ENCODE measurements at places on chromosomes 7 and 10. TPM values are rescaled to one million over a fixed set of nuclear protein-coding genes. Genes with fewer than 3 reads are reported as not detected.
A peak's percentile ranks its signal among the peaks of the same experiment; 100 is the strongest.

DNA sequence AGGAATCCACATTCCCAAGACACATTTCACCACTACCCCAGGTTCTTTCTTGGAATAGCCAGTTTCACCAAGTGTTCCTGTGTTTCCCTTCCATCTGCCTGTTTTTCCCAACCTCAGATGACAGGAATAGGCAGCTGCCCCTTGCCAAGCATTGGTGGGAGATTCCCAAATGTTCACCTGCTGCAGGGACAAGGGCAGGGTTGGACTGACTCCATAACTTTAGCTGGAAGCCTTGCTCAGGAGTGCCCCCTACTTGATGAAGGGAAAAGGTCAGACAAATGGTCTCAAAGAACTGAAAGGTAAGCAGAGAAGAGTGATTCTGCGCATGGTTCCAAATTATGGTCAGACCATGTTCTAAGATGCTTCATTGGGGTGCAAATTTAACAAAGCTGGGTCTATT is 45.1 kb upstream of the LYZL1 start:
- no peaks in the 10 kb centered on the region for H3K4me1 ChIP-seq
- H3K36me3 ChIP-seq, result no peaks in the 10 kb centered on the region
- H3K27ac ChIP-seq, result no peak overlapping the region
- DNase-seq, result no peak
- H3K4me3 ChIP-seq, result no peak overlapping the region
- no peaks in the 10 kb centered on the region for H3K27me3 ChIP-seq

GRCh38 chr7:55022002-55022985 is 3.5 kb downstream of the EGFR start:
- no peak for DNase-seq
- H3K27ac ChIP-seq, result peak overlapping the region; percentile 86
- H3K4me1 ChIP-seq, result no peaks in the 10 kb centered on the region
- no peaks in the 10 kb centered on the region for H3K36me3 ChIP-seq
- H3K4me3 ChIP-seq, result peak overlapping the region; percentile 19

GRCh38 chr10:30270247-30270646 is 78.8 kb downstream of the MTPAP start:
- no peaks in the 10 kb centered on the region for H3K4me1 ChIP-seq
- H3K27ac ChIP-seq, result no peak overlapping the region
- DNase-seq, result no peak
- no peak overlapping the region for H3K4me3 ChIP-seq
- no peaks in the 10 kb centered on the region for H3K36me3 ChIP-seq

The RAB11FIP2 gene
- 21.3 TPM for total RNA-seq

DNA sequence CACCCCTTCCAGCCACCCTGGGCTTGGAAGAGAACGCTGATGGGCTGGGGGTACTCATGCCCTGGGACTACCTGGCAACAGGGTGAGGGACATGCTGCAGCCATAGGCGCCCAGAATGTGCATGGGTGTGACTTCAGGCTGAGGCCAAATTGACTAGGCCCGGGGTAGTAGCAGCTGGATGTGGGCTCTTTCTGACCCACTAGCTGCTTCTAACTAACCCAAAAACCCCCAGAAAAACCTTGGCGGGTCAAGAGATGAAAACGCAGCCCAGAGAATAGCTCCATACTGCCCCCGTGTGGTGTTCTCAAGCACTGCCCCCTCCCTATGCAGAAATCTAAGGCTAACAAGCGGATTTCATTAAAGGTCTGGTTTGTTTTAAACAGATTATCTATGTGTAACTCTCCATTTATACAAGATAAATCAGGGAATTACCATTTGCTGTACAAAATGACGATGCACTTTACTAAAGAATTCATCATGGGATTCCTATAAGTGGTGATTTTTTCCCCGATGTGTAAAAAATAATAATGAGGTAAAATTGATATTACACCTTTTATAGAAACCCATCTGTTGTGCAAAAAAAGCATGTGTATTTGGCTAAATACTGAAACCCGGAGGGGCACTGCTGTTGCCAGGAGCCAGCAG is 4.2 kb downstream of the SMARCD3 start:
- H3K27me3 ChIP-seq, result no peaks in the 10 kb centered on the region
- peak; percentile 63 for DNase-seq
- H3K4me3 ChIP-seq, result no peak overlapping the region
- H3K27ac ChIP-seq, result no peak overlapping the region

The COBL gene
- 6.3 TPM for total RNA-seq

GRCh38 chr7:73565675-73566340 is 8.3 kb upstream of the BCL7B start:
- H3K4me1 ChIP-seq, result no peaks in the 10 kb centered on the region
- DNase-seq, result no peak
- H3K4me3 ChIP-seq, result no peak overlapping the region
- H3K27me3 ChIP-seq, result no peaks in the 10 kb centered on the region
- peaks cover 5% of the 10 kb centered on the region for H3K36me3 ChIP-seq

DNA sequence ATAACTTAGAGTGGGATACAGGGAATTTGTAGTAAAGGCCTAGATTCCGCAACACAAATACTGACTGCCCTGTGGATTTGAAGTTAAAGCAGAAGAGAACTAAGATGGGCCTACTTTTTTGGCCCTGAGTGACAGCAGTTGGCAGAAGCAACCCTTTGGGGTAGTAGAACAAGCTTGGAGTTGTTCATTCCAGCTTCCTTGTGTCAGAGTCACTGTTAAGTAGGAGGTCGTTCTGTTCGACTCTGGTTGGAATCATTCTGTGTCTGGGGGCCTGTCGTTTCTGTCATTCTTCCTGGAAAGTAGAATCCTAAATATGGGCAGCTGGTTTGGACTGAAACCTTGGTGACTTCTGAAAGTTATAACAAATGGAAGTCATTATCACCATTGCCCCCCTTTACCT is 865.9 kb downstream of the LRMDA start:
- H3K4me3 ChIP-seq, result no peak overlapping the region
- DNase-seq, result no peak
- H3K4me1 ChIP-seq, result peaks cover 3% of the 10 kb centered on the region
- H3K27ac ChIP-seq, result no peak overlapping the region
- H3K27me3 ChIP-seq, result no peaks in the 10 kb centered on the region

The CHST12 gene
- 21.0 TPM for total RNA-seq

GRCh38 chr7:117270371-117270770 is 52.5 kb downstream of the WNT2 start:
- H3K36me3 ChIP-seq, result no peaks in the 10 kb centered on the region
- no peaks in the 10 kb centered on the region for H3K4me1 ChIP-seq
- H3K27ac ChIP-seq, result no peak overlapping the region
- no peaks in the 10 kb centered on the region for H3K27me3 ChIP-seq
- H3K4me3 ChIP-seq, result no peak overlapping the region

The DNAJC12 gene
- total RNA-seq, result 2.0 TPM

DNA sequence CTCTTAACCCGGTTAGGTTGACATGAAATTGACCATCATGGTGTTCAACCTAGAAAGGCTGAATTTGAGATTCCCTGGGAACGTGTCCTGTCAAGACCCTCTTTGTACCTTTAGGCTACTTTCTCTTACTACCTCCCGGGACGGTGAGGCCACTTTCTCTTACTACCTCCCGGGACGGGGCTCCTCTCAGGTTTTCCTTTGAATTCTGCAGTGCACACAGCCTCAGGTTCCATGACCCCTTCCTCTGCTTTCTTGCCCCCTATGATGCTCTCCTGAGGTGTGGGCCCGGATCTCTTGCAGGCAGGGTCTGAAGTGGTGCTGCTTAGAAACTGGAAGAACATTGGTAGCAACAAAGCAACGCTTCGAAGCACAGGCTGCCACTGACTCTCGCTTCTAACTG is 155.3 kb downstream of the CAMK1D start:
- no peaks in the 10 kb centered on the region for H3K27me3 ChIP-seq
- no peak overlapping the region for H3K4me3 ChIP-seq
- no peak overlapping the region for H3K27ac ChIP-seq
- DNase-seq, result no peak
- H3K4me1 ChIP-seq, result peaks cover 10% of the 10 kb centered on the region
- no peaks in the 10 kb centered on the region for H3K36me3 ChIP-seq

- H3K27me3 ChIP-seq, result no peaks in the 10 kb centered on the region
- H3K4me3 ChIP-seq, result no peak overlapping the region
- H3K4me1 ChIP-seq, result no peaks in the 10 kb centered on the region
- H3K27ac ChIP-seq, result no peak overlapping the region
- H3K36me3 ChIP-seq, result no peaks in the 10 kb centered on the region
These were observed 55.0 kb downstream of the GRB10 start for GRCh38 chr7:50727711-50728110.

The ASAH2B gene
- 0.42 TPM for total RNA-seq

DNA sequence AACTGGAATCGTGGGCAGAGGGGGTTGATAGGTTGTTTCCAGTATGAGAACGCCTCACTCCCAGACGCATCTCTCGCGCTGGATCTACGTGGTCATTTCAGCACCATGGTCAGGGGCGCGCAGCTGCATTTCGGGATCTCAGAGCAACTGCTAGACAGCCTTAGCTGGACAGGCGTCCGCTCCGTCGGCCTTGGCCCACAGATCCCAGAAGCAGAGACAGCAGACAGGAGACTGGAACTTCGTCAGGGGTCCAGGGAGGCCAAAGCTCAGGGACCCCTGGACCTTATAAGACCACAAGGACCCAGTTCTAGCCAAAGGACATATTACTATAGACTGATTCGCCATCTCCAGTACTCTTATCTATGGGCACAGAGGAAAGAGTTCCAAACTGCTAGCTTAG is 5.3 kb downstream of the NEUROG3 start:
- peak; percentile 13 for DNase-seq
- H3K4me3 ChIP-seq, result no peak overlapping the region
- H3K27ac ChIP-seq, result no peak overlapping the region
- H3K27me3 ChIP-seq, result no peaks in the 10 kb centered on the region
- H3K4me1 ChIP-seq, result peaks cover 15% of the 10 kb centered on the region
- H3K36me3 ChIP-seq, result no peaks in the 10 kb centered on the region

- H3K4me1 ChIP-seq, result no peaks in the 10 kb centered on the region
- no peak for DNase-seq
- H3K4me3 ChIP-seq, result no peak overlapping the region
- H3K27me3 ChIP-seq, result no peaks in the 10 kb centered on the region
- H3K36me3 ChIP-seq, result peaks cover 9% of the 10 kb centered on the region
These were observed 47.7 kb downstream of the CLEC2L start for GRCh38 chr7:139571190-139571589.

DNA sequence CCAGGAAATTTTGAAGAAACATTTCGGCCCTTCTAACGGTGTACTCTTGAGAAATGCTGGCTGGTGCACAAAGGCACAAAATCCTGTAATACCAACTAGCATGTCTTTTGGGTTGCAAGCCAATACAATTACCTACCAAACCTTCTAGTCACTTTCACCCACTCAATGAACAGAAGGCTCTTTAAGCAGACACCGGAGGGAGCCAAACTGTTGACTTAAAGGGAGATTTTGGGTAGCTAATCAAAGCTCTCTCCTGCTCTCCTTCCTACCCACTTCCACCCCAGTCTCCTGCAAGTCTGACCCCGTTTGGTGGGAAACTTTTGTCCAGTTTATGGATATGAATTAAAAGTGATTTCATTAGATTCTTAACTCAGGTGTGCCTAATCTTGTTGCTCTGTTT is 24.0 kb downstream of the GRM3 start:
- no peaks in the 10 kb centered on the region for H3K4me1 ChIP-seq
- DNase-seq, result no peak
- H3K27me3 ChIP-seq, result no peaks in the 10 kb centered on the region
- H3K4me3 ChIP-seq, result no peak overlapping the region

The CNTNAP2 gene
- not detected for total RNA-seq

DNA sequence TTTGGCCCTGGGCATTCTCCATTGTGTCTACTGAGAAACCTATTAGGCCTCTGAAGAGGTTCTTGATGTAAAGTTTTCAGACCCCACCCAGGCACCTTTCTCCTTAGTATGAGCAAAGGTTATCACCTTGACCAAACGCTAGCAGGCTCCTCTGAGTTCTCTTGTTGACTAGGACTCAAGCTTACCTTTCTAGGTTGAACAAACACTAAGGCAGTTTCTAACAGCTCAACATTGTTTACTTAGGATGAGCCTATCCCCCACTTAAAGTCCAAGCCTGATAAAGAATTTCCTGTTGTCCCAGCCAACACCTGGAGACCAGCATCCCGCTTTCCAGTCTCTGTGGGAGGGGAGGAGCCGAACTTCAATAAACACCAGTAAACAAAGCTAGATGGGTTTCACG is 26.3 kb upstream of the ITGB8 start:
- no peak for DNase-seq
- no peaks in the 10 kb centered on the region for H3K4me1 ChIP-seq
- H3K27me3 ChIP-seq, result no peaks in the 10 kb centered on the region
- H3K27ac ChIP-seq, result no peak overlapping the region
- no peak overlapping the region for H3K4me3 ChIP-seq
- no peaks in the 10 kb centered on the region for H3K36me3 ChIP-seq

The VIPR2 gene
- total RNA-seq, result 3.6 TPM

- peaks cover 10% of the 10 kb centered on the region for H3K4me1 ChIP-seq
- H3K27ac ChIP-seq, result no peak overlapping the region
- no peak for DNase-seq
- H3K27me3 ChIP-seq, result no peaks in the 10 kb centered on the region
- H3K4me3 ChIP-seq, result no peak overlapping the region
- H3K36me3 ChIP-seq, result peaks cover 33% of the 10 kb centered on the region
These were observed 9.4 kb downstream of the OTUD1 start for GRCh38 chr10:23448323-23448722.

DNA sequence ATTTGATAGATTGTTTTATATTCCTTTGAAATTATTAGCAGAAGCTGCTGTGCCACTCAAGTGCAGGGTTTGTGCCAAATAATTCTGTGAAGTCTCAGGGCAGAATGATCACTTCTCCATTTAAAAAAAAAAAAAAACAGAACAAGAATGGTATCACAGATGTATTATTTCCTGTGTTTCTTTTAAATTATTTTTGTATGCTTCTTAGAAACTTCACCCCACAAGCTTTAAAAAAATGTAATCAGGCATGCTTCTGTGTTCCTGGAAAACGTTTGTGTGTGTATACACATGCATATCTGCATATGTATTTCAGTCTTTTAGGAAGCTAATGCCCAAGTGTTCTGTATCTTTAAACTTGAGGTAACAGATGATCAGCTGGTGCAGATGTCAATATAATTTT is 6.3 kb upstream of the CD36 start:
- no peak for DNase-seq
- H3K4me3 ChIP-seq, result no peak overlapping the region
- H3K36me3 ChIP-seq, result no peaks in the 10 kb centered on the region
- H3K27ac ChIP-seq, result no peak overlapping the region

DNA sequence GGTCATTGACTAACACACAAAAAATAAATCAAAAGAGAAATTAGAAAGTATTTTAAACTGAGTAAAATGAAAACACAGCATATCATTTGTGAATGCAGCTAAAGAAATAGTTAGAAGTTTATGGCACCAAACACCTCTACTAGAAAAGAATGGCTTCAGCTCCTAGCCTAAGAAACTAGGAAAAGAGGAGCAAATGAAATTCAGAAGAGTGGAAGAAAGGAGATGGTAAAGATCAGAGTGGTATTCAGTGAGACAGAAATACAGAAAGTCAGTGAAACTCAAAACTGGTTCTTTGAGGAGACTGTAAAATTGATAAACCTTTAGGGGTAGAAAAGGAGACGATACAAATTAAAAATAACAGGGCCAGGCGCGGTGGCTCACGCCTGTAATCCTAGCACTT is 2.7 kb downstream of the EXOC6 start:
- H3K4me3 ChIP-seq, result no peak overlapping the region
- H3K36me3 ChIP-seq, result no peaks in the 10 kb centered on the region
- H3K4me1 ChIP-seq, result peaks cover 5% of the 10 kb centered on the region
